ENCODE measurements at places on chromosomes 2 and 18. TPM values are rescaled to one million over a fixed set of nuclear protein-coding genes. Genes with fewer than 3 reads are reported as not detected.

The STK25 gene
- 96.8 TPM for total RNA-seq

The UGT1A8 gene
- total RNA-seq: not detected

The IL36G gene
- total RNA-seq: not detected

The DCC gene
- not detected for total RNA-seq

The ALPP gene
- not detected for total RNA-seq

The LMAN2L gene
- 19.8 TPM for total RNA-seq

The CFAP65 gene
- not detected for total RNA-seq

The CFAP53 gene
- 0.23 TPM for total RNA-seq
